ENCODE measurements at places on chromosomes 12 and 14.

DNA sequence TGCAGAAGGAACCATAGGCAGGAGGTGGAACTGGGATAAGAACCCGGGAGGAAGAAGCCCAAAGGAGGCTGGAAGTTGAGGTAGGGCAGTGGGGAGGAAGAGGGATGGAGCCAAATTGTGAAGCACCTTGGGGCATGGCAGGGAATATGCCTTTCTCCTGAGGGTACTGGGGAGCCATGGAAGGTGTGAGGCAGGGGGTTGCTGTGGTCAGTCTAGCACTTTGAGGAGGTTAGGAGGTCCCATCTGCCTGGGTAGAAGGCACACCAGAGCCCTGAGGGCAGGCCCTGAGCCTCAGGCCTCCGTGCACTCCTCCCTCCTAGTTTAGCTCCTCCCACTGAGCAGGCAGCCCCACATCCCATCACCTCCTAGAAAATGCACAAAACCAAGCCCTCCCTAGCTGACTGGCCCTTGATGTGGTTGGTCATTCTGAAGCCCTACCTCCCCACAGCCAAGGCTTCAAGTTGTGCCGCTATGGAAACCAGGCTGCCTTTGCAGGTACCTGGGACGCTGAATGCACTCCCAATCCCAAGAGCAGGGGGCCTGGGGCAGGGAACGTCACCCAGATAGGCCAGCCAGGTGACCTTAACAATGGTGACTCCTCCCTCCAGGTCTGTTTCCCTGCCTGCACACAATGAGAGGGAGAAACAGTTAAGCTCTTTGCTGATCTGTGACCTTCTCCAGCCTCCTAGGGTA is 15.1 kb downstream of the PHETA1 start:
- DNase-seq = no peak

DNA sequence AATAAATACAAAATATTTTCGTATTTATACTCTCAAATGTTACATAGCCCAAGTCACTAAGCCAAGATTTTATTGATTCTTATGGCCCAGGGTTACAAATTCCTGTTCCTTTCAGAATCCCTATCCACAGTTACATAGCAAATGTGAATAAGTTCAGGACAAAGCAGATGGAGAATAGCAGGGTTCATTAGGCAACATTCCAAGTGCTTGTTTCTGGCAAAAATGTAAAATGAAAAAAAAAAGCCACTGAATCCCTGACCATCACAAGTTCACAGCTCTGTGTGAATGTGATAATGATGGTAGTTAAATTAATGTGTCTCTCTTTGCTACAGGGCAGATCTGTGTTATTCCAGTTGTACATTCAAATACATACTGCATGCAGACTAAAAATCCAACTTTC is 74.6 kb downstream of the KCNC2 start:
- DNase-seq = no peak

GRCh38 chr12:76762601-76762980 is 1.3 kb upstream of the ZDHHC17 start:
- peak; percentile 7 for DNase-seq

- DNase-seq = no peak
These were observed 18.6 kb upstream of the OR10AD1 start for GRCh38 chr12:48221645-48222044.

DNA sequence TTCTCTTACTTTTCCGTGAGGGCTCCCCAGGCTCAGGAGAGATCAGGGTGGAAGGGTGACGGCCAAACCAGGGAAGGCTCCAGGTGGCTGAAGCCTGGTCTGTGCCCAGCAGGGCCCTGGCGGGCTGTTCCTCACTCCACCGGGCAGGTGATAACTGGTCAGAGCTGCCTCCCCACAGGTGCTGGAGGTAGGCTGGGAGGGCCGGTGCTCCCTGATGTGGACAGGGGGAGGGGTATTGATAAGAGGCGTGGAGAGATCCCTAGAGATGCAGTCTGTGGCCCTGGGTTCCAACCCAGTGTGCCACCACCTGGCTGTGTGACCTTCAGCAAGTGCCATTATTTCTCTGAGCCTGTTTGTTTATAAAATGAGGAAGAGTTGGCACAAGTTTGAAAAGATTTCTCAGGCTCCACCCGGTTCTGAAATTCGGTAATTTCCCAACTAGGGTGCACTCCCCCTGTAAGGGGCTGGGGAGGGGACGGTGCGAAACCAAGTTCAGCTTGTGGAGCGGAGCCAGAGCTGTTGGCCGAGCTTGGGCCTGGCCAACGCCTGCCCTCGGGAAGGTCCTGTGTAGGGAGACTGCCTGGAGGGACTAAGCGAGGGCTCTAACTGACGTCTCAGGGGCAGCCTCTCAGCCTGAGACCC is 1.0 kb upstream of the NR4A1 start:
- DNase-seq = no peak

DNA sequence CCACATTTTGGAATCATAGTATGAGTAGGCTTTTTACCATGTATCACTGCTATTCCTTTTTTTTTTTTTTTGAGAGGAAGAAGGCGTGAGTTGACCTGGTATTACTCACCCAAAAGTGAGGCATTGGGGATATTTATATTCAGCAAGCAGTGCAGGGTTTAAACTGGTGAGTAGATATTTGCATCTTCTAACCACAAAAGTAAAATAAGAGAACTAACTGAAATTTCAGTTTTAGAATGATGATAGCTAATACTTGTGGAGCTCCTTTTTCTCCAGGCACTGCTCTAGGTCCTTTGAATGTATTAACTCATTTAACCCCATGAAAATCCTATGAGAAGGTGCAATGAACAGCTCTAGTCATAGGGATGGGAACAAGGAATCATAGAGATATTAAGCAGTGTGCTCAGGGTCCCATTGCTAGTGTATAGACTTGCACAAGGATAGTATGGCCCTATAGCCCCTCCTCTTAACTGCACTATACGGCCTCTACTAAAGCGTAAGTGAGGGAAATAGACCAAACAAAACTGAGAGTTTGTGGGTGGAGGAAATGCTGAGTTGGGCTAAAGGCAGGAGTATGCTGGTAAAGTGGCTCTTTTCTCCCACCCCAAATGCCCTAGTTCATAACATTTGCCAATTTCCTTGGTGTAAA is 104.3 kb upstream of the MAX start:
- DNase-seq = peak; percentile 59

DNA sequence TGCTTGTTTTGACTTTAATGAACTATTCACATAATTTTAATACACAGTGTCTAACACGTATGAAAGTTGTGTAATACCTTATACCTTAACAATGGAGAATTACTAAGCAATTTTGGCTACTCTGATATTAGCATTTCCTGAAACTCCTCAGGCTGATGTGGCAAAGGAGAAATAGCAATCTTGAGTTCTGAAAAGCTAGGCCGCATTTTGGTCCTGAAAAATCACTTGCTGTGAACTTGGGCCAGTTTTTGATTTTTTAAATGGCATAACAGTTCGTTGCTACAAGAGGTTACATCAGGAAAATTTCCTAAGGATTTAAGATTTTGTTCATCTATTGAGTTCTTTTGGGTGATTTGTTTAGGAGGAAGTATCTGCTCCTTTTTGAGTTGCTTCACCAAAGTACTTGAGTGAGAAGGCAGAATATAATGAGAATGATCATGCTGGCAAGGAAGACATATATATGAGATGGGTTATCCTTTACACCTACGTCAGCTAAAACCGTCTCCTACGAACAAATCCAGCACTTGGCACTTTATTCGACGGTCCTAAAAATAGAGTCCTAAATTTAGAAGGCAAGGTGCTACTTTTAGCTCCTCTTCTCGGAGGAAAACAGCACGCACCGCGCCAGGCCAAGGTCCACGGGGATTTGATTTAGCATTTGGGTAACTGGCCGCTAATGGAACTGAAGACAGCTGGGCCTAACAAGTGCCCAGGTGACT is 32.2 kb downstream of the MIA2 start:
- DNase-seq = peak; percentile 50

DNA sequence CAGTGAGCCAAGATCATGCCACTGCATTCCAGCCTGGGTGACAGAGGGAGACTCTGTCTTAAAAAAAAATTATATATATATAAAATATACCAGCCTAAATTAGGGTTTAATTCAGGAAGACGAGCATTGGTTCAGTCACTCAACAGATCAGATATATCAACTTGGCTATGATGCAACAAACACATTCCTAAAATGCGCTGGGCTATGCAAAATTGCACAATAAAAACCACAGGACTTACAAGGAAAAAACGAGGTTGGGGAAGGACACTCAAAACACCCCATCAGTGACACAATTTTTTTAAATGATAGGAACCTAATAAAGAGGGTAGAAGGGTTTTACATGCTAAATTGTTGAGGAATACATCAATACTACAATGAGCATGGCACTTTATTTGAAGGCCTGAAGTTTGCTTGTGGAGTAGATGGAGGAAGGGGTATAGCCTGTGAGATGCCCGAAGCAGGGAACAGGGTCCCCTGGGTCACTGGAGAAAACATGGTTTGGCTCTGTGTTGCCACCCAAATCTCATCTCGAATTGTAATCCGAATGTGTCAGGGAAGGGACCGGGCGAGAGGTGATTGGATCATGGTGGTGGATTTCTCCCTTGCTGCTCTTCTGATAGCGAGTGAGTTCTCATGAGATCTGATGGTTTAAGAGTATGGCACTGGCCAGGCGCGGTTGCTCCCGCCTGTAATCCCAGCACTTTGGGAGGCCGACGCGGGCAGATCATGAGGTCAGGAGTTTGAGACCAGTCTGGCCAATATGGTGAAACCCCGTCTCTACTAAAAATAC is 71.2 kb downstream of the TNFAIP2 start:
- DNase-seq = peak; percentile 62

- DNase-seq = no peak
These were observed 315 bp downstream of the ABCD2 start for GRCh38 chr12:39619316-39619659.

DNA sequence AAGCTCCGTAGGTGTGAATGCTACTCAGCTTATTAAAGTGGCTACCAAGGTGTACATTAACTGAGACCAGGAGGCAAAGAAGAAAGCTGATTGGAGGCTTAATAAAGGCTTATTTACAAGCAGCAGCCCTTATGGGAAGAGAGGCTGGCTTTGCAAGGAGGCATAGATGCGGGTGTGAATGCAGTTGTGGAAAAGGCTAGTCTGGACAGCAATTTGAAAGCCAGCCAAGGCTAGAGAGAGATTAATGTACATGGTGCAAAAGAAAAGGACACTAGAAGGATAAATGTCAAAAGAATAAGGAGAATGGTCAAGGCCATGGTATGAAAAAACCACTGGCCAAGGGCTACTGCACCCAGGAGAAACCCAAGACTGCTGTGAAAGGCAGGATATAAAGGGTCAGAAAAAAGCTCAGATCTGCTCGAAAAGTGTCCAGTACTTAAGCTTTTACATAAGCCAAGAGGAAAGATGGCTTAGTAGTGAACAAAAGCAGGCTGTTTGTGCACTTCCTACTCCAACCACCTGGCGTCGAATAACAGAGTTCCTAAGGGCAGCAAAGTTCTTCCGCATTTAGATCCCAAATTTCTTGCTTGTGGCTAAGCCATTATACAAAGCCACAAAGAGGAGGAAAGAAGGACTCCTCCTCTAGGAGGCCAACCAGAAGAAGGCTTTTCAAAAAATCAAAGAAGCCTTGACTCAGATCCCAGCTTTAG is 24.0 kb downstream of the KLRK1 start:
- DNase-seq = peak; percentile 25

DNA sequence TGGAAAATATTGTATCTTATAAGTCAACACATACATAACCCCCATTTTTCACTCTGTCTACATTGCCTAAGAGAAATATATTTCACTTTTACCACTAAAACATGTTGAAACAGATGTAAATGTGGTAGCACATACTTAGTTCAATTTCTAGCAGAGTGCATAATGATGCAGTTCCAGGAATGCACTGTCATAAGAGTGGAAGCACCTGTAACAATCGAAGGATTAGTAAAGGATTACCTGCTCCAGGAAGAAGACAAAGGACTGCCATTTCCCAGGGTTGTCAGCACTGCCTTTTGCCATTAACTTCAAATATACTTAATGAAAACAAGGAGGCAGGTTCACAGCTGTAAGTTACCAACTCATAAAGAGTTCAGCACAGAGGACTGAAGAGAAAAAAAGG is 24.6 kb downstream of the DAD1 start:
- no peak for DNase-seq

GRCh38 chr14:60274448-60274847 is 25.4 kb downstream of the PPM1A start:
- DNase-seq = no peak

GRCh38 chr12:62191491-62192179 is 68.6 kb upstream of the USP15 start:
- no peak for DNase-seq

GRCh38 chr14:71497645-71498086 is 434.6 kb upstream of the RGS6 start:
- no peak for DNase-seq

GRCh38 chr14:74508292-74508731 is 14.7 kb downstream of the ISCA2 start:
- DNase-seq = peak; percentile 35

DNA sequence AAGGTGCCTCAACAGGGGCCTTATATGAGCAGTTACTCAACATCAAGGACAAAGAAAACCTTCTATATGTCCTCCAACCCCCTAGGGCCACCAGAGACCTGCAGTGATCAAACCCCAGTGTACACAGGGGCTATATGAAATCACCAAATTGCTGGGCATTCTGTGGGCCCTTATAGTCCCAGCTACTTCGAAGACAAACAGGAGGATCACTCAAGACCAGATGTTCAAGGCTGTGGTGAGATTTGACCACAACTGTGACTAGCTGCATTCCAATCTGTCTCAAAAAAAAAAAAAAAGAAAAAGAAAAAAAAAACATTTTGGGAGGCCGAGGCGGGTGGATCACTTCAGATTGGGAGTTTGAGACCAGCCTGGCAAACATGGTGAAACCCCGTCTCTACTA is 51.0 kb upstream of the PRB2 start:
- no peak for DNase-seq

- DNase-seq = peak; percentile 49
These were observed 47.4 kb downstream of the AVPR1A start for GRCh38 chr12:63103494-63104131.

DNA sequence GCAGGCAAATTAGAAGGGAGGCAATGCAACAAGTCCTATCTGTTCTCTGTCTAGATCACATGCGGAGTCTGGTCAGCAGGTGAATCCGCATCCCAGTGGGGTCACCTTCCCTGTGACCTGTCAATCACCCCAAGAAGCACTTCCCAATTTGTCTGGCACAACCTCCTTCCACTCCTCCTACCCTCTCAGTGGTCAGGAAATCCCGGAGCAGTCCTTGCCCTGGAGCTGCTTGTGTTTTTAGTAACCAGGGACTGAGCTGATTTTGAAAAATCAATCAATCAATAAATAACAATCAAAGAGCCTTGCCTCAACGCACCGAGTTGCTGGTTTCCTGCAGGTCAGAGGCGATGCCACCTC is 572 bp upstream of the ACSS3 start:
- DNase-seq = no peak

DNA sequence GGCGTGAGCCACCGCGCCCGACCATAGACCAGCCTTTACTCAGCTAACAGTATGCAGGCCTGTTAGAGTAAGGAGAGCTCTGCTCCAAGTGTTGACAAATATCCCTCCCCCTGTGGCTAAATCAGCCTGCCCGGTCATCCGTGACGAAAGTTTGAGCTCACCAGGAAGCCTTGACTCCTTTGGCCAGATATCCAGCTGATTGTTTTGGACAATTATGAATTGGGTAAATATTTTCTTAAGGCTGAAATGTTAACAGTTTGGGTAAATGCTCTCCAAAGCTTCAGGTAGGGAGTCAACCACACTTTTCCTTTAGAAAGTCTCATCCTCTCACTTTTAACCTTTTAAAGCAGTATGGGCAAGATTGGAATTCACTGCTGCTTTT is 157.9 kb downstream of the PAWR start:
- DNase-seq = no peak

All from NB4 (cell line).